ENCODE measurements at places on chromosomes 2 and 18. TPM values are rescaled to one million over a fixed set of nuclear protein-coding genes. Genes with fewer than 3 reads are reported as not detected.

DNA sequence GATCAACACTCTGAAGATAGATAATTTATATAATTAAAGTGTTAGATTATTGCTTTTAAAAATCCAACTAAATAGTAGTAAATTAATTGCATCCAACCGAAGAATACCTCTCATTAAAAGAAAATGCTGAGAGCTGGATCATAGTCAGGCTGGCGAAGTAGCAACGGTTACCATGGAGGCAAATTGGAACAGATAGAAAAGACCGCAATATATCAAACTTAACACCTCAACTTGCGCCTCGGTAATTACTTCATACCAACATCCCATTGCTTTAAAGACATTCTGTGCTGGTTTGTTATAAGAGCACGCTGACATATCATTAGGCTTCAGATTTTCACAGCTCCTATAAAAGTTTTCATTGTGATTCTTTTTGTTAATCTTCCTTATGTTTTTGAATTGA, 183.8 kb upstream of the ZC3H15 start:
- DNase-seq, result no peak

The UGT1A1 gene
- not detected for total RNA-seq

The GKN2 gene
- total RNA-seq, result not detected

DNA sequence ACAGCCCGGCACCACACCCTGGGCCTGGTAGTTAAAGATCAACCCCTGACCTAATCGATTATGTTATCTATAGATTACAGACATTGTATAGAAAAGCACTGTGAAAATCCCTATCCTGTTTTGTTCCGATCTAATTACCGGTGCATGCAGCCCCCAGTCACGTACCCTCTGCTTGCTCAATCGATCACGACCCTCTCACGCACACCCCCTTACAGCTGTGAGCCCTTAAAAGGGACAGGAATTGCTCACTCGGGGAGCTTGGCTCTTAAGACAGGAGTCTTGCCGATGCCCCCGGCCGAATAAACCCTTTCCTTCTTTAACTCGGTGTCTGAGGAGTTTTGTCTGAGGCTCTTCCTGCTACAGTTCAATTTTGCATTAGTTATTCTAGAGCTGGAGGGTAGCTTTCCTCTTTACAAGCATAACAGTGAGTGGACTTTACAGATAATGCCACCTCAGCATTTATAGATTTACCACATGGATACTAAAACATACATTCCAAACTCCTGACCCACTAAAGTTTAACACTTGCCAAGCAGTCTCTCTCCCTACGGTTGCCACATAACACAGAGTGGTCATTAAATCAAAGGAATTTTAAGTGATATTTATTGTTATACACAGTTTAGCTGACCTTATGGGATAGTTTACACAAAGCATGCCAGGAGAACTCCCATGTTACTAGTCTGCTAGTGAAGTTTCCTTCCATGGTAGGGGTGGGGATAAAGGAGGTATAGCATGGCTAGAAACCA, 101.0 kb downstream of the EVA1A start:
- no peak for DNase-seq

The ALPI gene
- total RNA-seq, result not detected

- DNase-seq, result no peak
These were observed 7.4 kb downstream of the WDR43 start for GRCh38 chr2:28901841-28902240.
